NCI-H2081 treated with DMSO at 0.1 percent for 48 hours (cell line): ENCODE measurements at places on chromosomes 1 and 21.

DNA sequence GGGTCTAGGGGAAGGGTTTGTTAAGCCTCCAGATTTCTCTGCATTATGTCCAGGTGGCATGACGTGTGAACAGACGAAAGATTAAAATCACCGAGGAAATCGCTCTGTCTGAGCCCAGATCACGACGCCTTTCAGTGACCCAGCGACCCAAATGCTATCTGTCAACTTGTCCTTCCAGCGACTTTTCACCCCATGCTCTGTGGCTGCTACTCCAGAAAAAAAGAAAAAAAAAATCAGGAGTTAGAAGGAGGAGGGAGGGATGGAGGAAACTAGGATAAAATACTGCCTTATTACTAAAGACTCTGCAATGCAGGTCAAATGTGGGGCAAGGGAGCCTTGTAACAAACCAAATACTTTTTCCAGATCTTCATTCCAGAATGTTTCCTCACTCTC lies 352.0 kb downstream of the NUF2 start:
- no peak for DNase-seq

GRCh38 chr1:145908653-145909052 lies 1.2 kb downstream of the ITGA10 start:
- DNase-seq: no peak

DNA sequence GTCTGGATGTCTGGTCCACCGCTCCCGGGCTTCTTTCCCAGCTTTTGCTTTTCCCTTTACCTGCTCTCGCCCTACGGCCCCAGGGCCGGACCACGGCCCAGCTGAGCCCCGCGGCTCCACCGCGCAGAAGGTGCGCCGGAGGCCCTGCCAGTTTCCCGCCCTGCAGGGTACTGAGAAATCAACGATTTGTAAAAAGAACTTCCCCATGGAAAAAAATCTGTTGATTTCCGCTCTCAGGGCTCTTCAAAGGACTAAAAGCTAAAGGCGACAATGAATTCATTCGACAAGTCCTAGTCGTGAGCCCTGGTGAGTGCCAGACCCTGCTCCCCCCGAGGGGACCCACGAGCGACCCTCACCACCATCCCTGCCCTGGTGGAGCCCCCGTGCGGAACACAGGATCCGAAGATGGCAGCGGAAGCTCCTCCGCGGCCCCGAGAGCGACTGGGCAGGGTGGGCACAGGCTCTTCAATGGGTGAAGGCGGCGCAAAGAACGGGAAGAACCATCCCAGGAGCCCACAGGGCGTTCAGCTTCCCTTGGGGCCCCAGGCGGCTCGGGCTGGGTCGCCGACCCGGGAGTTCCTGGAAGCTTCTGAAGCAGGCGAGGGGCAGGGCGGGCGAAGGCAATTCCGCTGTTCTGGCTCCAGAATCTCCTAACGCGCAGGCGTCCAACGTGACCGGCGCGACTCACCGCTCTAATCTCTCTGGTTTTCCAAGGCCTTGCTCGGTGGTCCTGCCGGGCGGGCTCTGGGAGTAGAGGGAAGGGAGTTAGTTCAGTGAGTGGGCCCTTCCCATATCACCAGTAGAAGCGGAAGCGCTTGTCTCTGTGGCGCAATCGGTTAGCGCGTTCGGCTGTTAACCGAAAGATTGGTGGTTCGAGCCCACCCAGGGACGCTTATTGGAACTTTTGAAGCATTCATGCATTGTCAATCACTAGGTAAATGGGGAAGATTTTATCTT lies 6.6 kb upstream of the RNU1-2 start:
- no peak for DNase-seq

DNA sequence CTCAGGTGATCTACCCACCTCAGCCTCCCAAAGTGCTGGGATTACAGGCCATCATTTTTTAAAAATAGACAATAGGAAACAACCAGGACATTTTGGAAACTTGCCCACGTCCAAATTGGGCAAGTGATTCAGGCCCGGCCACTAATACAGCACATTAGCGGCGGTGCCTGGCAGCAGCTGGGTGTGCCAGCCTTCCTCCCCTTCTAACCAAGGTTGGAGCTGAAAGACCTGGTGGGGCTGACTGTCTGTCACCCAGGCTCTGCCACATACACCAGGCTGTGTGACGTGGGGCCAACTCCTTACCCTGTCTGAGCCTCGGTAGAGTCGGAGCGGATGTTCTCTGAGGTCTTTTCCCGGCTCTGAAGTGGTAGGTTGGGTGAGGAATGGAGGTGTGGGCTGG lies 29.6 kb upstream of the TMEM51 start:
- DNase-seq: no peak

DNA sequence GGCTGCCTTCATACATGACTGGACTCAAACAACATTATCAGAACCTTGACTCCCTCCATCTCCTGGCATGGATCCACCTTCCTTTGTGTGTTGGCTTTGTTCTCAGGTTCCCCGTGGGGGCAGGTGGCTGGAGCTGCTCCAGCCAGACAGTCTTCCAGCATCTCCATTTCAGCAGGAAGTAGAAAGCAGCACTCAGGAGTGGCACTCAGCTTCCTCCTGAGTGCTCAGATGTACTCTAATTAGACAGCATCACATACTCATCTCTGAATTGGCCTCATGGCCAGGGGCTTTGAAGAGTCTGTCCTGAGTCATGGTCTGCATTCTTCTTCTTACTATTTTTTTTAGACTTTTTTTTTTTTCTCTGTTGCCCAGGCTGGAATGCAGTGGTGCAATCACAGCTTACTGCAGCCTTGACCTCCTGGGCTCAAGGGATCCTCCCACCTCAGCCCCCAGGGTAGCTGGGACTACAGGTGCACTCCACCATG lies 27.9 kb downstream of the OVAAL start:
- peak; percentile 51 for DNase-seq

DNA sequence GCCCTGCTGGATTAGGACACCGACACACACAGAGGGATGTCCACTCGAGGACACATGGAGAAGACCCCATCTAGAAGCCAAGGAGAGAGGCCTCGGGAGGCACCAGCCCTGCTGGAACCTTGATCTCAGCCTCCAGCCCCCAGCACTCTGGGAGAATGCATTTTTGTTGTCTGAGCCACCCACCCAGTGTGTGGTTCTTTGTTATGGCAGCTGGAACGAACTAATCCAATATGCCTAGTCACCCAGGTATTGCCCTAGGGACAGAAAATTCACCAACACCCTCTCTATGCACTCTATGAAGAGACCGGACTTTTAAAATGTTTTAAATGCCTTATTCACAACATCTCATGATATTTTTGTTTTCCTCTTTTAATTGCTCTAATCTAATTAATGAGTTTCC lies 117.4 kb downstream of the CRYAA start:
- no peak for DNase-seq

- DNase-seq: no peak
Observed at GRCh38 chr1:14233510-14233909, 365.0 kb upstream of the KAZN start.

DNA sequence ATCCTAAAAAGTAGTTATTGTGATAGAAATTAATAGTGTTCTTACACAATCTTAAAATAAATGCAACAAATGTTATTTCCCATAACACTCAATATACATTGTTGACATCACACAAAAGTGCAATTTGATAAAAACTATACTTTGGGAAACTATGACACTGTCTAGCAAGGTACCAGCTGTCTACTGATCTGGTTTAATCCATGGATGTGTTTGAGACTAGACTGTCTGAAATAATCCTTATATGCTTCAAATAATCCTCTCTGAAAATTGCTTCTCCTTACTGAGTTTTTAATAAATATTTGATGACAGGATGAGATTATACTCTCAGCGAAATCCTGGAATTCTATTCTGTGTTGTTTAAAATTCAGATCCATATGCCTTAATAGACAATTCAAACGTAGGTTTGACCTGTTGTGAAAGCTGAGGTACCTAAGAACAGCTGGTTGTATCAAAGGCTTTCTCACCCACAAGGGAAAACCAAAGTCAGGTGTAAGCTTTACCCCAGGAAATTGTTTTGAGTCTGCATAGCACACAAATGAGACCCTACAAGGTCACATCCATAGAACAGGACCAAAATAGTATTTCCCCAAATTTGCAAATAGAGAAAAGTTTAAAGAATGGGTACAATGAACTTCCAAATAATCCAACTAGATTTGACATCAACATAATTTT lies 8.8 kb upstream of the GFI1 start:
- DNase-seq: no peak

DNA sequence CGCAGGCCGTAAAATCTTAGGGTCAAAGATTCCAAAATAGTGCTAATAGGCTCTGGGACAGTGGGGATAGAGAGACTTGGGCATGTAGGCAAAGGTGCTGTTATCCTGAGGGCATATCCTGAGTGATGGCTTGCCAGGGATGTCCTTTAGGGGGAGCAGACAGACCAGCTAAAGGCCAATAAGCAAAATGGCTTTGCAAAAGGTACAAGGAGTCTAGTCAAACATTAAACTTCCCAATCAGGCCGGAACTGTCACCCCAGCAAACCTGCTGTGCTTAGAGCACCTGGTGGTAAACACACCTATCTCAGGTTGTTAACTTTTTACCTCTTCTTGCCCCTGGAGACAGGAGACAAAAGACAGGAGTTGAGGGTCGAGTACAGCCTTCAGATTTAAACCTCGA lies 49.1 kb downstream of the TRABD2B start:
- DNase-seq: no peak

GRCh38 chr1:234373959-234374254 lies 651 bp downstream of the COA6 start:
- DNase-seq: no peak

GRCh38 chr1:200405264-200405663 lies 4.6 kb downstream of the ZNF281 start:
- DNase-seq: no peak

- no peak for DNase-seq
Observed at GRCh38 chr1:14413819-14414490, 184.5 kb upstream of the KAZN start.

GRCh38 chr21:44805226-44805625 lies 3.6 kb upstream of the UBE2G2 start:
- no peak for DNase-seq
